ENCODE measurements at places on chromosomes 1 and 21.

DNA sequence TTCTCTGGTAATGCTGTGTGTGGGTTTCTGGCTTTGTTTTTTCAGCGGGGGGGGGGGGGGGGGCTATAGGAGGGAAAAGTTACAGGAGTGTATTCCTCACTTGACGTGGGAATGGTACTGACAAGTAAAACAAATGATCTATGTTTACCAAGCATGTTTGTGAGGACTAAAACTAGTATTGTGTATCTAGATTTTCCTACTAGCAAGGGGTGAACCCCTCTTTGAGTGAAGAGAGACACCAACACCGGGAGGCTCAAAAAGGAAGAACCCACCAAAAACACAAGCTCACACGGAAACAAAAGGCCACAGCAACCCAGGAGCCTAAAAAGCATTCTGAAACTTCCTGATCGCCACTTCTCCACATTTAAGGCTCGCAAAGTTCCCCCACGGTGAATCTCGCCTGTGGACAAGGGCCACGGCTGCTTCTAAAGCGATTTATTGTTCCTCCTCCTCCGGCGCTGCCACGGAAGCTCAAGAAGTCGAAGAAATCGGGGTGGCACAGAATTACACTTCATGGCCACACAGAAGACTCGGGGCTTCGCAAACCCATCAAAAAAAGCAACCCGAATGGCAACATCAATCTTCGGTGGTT is 703 bp downstream of the PUM1 start:
- peak; percentile 3 for DNase-seq

GRCh38 chr1:80517062-80517461 is 1283.7 kb upstream of the ADGRL2 start:
- no peak for DNase-seq

GRCh38 chr1:205939690-205940330 is 3.4 kb downstream of the SLC26A9 start:
- DNase-seq: no peak

DNA sequence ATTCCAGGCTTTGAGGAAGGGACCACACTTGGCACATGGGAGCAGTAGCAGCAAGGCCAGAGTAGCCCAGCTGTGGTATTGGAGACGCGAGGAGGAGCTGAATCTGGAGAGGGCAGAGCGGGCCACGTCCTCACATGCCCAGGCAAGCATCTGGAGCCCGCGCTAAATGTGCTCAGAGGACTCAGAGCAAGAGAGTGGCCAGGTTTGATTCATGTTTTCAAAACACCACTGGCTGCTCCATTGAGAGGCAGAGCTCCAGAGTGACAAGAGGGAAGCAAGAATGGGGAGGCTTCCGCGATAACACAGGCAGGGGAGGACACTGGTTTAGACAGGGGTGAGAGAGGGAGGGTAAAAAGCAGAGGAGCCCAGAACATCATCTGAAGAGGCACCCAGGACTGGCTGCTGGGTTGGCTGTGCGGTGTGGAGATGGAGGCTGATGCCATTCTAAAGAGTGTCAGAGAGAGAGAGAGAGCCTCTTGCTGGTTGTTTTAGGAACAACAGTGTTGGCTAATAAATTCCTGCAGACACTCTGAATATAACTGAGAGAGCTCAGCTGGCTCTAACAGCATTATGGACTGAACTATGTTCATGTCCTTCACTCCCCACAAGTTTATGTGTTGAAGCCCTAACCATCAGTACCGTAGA is 32.3 kb downstream of the RCAN1 start:
- DNase-seq: no peak

DNA sequence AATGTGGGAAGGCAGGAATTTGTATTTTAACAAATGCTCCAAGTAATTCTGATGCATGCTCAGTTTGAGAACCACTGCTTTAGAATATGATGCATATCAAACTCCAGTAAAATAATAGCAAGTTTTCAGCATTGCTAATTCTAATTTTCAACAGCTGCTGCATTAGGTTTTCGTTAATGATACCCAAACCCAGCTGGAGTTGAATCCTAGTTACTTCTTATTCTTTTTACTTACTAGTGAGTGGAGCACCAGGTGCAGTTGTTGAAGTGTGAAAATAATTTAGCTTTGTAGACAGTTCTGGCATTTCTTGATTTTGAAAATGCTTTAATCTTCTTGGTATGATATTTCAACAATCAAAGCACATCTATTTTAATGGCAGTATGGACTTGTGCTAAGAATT is 138.5 kb downstream of the HS2ST1 start:
- no peak for DNase-seq

GRCh38 chr1:229907884-229908638 is 159.0 kb upstream of the GALNT2 start:
- DNase-seq: no peak

DNA sequence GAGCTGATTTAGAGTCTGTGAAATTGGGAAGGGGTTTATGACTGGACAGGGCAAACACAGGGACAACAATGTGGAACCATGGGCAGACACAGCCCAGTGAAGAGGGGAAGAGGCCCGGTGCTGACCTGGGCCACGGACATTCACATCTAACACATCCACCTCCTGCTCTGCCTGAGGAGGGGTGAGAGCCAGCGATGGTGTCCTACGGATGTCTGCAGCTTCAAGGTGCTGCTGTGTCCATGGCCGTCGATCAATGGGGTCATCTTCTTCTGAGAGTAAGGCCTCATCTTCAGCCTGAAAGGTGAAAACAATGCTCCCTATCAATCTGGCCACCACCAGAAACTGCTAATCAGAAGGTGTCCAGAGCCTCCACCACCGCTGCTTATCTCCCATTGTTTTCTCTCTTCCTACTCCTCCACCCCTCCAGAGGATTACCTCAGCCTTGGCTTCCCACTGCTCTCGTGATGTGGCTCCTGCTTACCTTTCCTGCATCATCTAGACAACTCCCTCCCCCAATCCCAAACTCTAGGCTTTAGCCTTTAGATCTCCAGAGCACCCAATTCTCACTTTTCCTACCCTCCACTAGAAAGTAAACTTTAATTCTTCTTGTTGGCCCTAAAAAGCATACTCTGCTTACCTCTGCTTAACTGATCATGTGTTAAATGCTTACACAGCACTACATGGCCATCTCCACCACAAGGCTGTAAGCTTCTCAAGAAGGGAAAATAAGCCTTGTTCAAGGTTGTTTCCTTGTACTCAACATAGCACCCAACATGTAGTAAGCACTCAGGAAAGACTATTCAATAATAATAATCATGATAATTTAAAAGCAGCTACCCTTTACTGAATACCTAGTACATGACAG is 24.0 kb upstream of the ADAM30 start:
- no peak for DNase-seq

GRCh38 chr1:159009704-159010361 is at the start of gene IFI16:
TSS of gene IFI16 (plus strand) at chr1:159009907. CDS start at chr1:159014681, 4,774 bp downstream.
- no peak for DNase-seq

GRCh38 chr1:168379104-168379860 is 98.6 kb downstream of the TBX19 start:
- no peak for DNase-seq

- no peak for DNase-seq
Measured at GRCh38 chr1:54374766-54375165, 31.4 kb downstream of the SSBP3 start.

DNA sequence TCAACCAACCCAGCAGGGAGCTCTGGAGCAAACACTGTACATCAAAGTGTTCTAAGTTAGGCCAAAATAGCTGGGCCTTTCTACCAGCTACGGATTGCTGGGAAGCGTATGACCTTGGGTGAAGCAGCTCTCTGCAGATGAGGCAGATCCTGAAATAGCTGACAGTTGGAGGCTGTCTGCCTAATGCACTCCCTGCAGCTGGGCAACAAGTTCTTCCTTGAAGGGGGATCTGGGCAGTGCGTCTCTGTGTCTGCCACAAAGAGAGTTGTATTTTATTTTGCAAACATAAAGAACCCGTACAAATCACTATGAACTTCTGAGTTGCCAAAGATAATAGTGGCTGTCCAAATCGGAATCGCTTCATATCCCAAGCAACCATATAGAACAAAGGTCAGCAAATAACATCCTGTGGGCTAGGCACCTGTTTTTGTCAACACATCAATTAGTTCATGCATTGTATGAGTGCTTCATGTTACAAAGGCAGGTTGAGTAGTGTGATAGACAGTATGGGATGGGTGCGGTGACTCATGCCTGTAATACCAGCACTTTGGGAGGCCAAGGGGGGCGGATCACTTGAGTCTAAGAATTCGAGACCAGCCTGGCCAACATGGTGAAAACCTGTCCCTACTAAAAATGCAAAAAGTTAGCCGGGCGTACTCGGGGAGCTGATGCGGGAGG is 29.1 kb upstream of the KLF17 start:
- no peak for DNase-seq

- no peak for DNase-seq
Measured at GRCh38 chr1:194295685-194296084, 1109.3 kb upstream of the B3GALT2 start.

GRCh38 chr1:228945885-228946284 is 210.6 kb downstream of the RHOU start:
- no peak for DNase-seq

DNA sequence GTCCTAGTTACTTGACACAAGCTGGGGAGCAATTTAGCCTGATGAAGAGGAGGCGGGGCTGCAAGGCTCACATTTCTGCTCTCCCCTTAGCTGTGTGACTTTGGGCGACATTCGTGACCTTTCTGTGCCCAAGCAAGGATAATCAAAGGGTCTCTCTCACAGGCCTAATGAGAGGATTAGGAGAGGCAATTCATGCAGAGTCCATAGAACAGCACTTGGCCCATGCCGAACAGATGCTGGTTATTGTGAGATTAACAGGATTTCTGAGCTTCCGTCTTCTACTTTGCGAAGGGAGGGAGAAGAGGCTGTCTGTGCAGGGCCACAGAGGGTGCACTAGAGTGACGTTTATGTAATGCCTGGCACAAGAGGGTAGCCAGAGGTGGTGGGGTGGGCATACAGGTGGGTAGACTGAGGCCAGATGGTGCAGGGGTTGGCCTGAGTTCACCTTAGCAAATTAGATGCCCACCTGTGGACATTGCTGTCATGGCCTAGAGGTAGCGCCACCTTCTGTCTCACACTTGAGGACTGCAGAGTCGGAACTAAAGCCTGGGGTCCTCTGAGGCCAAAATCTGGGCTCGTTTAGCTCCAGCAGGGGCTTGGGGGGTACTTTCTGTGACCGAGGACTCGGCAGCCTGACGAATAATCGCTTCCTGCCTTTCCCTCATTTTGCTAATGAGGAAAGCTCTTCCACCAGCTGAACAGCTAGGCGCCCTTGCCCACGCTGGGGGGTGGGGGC is 18.6 kb downstream of the ACTL8 start:
- DNase-seq: no peak

Measured in stimulated activated CD8-positive, alpha-beta memory T cell treated with anti-CD3 and anti-CD28 coated beads, Interleukin-7, amount 100 ng/mL, for 24 hours (primary cell).